Fibroblast of skin of left biceps (primary cell): ENCODE measurements at places on chromosomes 3 and 15.

- no peak for DNase-seq
Observed at GRCh38 chr3:38139191-38139590, 730 bp downstream of the MYD88 start.

GRCh38 chr15:57861034-57861638, 154.6 kb downstream of the POLR2M start:
- peak; percentile 30 for DNase-seq

- no peak for DNase-seq
Observed at GRCh38 chr15:25989327-25989726, 126.2 kb upstream of the ATP10A start.

GRCh38 chr3:178850450-178851190, 221.0 kb downstream of the ZMAT3 start:
- DNase-seq = no peak

DNA sequence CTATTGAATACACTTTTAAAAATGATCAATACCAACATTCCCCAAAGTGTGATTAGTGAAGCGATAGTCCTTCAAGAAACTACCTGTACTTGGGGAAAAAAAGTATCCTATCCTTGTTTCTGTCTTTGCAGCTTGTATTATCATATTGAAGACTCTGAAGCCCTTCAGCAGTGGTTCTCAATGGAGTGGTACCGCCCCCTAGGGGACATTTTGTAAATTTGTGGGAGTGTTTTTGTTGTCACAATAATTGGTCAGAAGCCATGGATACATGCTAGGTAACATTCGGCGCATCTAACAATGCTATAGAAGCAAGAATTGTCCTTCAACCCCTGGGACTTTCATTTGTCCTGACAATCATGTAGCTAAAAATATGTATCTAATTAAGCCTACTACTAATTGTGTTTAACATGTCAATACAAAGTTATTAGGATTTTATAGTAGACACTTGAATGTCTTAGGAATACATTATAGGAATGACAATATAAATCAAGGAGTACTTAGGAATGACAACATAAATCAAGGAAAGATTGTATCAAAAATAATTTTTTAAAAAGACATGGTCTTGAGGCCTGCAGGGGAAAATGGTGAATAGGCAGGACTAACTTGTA, 53.7 kb downstream of the NMD3 start:
- DNase-seq = peak; percentile 17

DNA sequence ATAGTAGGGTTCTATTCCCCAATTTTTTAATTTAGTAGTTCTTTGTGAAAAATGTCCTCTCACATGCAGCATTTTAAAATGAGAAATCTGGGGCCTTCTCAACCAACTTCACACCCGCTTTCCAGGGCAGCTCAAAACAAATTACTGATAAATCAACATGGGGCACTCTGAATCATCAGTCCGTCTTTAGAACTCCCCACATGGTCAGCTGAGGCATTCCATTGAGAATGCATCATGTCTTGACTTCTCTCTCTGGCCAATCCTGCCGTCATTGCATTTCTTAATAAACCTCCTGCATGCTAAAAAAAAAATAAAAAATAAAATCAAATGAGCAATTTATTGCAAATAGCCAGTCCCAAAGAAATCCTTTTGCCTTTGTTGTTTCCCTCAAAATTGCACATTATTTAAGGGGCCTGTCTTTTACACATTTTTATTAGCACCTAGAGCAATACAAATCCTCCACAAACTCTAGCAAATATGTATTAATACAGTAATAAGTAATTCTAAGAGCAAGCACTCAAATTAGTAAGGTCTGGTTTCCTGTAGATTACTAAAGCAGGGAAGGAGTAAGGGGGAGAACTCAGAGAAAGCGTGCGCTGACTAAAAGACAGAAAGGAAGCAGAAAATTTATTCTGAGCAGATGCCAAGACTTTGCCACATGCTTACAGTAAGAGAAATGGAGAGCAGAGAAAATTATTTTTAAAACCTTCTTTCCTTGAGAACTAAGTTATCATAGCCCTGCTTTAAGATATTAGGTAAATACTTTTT, 175.7 kb downstream of the TNIK start:
- peak; percentile 78 for DNase-seq

GRCh38 chr15:74252291-74252690, 16.2 kb downstream of the CCDC33 start:
- DNase-seq = no peak

DNA sequence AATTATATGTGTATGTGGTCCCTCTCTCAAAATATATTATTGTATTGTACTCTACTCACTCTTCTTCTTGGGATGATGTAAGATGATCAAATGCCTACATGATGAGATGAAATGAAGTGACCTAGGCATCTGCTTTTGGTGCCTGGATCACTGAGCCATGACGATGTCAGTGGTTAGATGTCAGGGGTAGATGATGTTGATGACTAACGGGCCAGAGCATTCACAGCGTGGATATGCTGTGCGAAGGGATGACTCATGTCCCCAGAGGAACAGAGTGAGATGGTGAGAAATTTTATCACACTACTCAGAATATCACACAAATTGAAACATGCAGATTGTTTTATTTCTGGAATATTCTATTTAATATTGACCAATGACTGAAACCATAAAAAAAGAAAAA, 233.9 kb upstream of the CADM2 start:
- peak; percentile 74 for DNase-seq

DNA sequence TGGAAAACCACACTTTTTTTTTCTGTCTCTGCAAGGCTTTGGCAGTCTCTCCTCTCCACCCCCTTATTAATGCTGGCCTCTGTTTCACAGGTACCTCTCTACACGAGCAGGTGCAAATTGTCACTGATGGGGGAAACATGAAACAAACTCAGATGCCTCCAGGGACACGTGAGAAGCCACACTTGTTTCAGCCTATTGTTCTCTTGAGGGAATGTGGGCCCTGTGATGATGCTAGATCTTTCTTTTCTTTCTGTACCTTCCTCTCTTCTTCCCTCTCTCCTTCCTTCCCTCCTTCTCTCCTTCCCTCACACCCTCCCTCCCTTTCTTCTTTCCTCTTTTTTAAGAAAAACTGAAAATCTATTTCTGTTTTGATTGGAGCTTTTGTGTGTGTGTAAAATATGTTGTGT, 5.7 kb upstream of the BLM start:
- no peak for DNase-seq

DNA sequence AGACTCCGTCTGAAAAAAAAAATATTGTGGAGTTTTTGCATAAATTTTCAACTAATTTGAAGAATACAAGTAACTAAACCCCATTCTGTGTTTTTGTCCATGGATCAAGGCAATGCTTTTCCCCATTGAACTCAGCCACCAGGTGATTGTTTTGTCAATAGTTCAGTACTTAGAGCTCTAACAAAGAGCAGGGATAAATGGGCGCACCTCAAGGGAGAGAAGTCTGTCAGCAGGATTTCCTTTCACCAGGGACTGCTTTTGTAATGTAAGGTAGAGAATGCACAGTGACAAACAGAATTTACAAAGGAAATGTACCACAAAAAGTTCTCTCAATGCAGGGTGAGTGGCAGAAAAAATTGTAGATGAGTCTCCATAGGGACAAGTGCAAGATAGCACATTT, 10.8 kb upstream of the ATP13A5 start:
- no peak for DNase-seq
